ENCODE measurements at places on chromosomes 5 and 9. TPM values are rescaled to one million over a fixed set of nuclear protein-coding genes. Genes with fewer than 3 reads are reported as not detected.

Gene ZNF366
- total RNA-seq = not detected

Gene IFNA4
- not detected for total RNA-seq

Gene PCDHA11
- total RNA-seq = 0.16 TPM

Gene RIMOC1
- total RNA-seq = 8.0 TPM

Gene RABGAP1
- 5.7 TPM for total RNA-seq

Gene NTNG2
- 1.1 TPM for total RNA-seq

Gene TUSC1
- total RNA-seq = 31.4 TPM

Gene PRUNE2
- 7.7 TPM for total RNA-seq

Gene ZNF618
- 14.5 TPM for total RNA-seq

Gene SEMA5A
- 7.0 TPM for total RNA-seq

Gene RNF208
- total RNA-seq = 5.3 TPM

Gene IFNA21
- total RNA-seq = not detected

Gene AFAP1L1
- 9.0 TPM for total RNA-seq

Gene LCN15
- not detected for total RNA-seq

Gene SLC25A2
- not detected for total RNA-seq
